ENCODE measurements at places on chromosomes 3 and 15. TPM values are rescaled to one million over a fixed set of nuclear protein-coding genes. Genes with fewer than 3 reads are reported as not detected.

Gene CHRNA3
- not detected for total RNA-seq

Gene NOX5
- 0.18 TPM for total RNA-seq

Gene MEX3B
- 4.8 TPM for total RNA-seq

DNA sequence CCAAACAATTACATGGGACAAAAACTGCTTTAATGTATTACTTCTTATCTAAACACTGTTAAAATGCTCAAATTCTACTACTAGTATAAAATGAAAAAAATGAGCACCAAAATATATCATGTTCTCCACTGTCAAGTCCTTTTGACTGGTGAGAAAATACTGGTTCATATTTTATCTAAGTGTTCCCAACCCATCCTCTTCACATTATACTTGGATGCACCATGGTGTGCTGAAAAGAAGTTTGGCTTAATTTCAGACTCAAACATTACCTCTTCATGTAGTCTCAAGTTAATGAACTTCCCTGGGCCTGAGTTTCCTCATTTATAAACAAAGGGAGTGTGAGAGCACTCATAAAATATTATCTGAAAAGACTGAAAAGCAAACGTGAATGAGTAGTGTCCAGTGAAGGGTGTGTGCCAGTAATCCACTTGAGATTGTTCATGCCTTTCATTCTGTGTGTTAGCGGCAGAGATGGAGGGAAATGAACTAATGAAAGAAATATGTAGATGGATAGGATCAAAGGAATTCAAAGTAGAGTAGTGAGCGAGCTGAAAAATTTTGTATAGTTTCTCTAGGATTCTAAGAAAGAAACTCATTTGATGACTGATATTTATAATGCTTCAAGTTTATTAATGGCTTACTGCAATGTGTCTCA lies 263.2 kb downstream of the NLGN1 start:
- peaks cover 54% of the 10 kb centered on the region for H3K4me1 ChIP-seq
- H3K27ac ChIP-seq = peak overlapping the region; percentile 66
- DNase-seq = peak; percentile 48
- peak overlapping the region; percentile 71 for H3K4me3 ChIP-seq
- no peaks in the 10 kb centered on the region for H3K27me3 ChIP-seq

- DNase-seq = no peak
- no peak overlapping the region for H3K27ac ChIP-seq
- no peaks in the 10 kb centered on the region for H3K36me3 ChIP-seq
- no peaks in the 10 kb centered on the region for H3K4me1 ChIP-seq
- H3K27me3 ChIP-seq = no peaks in the 10 kb centered on the region
- no peak overlapping the region for H3K4me3 ChIP-seq
These were observed 692.7 kb downstream of the MCTP2 start for GRCh38 chr15:94924057-94924456.

DNA sequence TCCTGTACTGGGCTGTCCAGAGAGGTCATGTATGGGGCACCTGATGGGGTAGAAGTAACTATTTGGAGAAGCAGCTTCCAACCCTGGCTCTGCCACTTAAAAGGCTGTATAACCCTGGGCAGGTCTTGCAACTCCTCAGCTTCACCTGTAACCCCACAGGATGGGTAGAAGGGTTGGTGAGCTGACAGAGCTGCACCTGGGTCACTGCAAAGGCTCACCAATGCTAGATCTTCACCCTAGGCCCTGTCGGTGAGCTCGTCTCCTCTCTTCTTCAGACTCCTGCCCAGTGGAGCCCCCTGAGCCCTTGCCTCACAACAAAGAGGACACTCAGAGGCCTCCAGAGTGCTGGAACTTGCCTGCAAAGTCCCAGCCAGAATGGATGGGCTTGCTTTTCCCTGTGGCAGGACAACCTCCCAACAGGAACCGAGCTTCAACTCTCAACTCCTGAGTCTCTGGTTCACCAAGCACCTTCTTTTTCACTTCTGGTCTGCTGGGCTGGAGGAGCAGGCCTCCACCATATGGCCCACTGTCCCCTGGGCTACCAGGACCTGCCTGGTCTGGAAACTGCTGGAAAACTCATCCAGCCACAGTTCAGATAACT lies 45.9 kb downstream of the XXYLT1 start:
- H3K4me3 ChIP-seq = no peak overlapping the region
- peaks cover 30% of the 10 kb centered on the region for H3K4me1 ChIP-seq
- no peak for DNase-seq
- no peaks in the 10 kb centered on the region for H3K27me3 ChIP-seq

DNA sequence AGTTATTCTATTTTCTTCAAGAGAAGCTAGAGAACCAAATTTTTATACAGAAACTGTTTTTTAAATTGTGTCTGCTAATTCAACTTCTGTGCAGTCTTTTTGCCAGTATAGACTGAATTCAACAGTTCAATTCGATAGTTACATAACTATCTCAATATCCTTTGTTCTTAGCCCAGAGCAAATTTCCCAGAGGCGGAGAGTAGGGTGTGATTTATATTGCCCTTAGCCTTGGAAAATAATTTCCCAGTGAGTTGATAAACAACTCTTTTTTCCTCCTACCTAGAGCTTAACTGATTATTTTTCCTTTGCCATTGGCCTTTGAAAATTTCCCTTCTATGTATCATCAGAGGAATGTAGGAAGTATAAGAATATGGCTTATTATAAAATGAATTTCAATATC lies 420.5 kb downstream of the NSUN3 start:
- no peaks in the 10 kb centered on the region for H3K27me3 ChIP-seq
- no peak overlapping the region for H3K27ac ChIP-seq
- no peak for DNase-seq
- H3K4me1 ChIP-seq = no peaks in the 10 kb centered on the region

GRCh38 chr15:64699751-64700388 lies 75.5 kb downstream of the RBPMS2 start:
- no peak for DNase-seq
- peak overlapping the region; percentile 26 for H3K27ac ChIP-seq
- H3K27me3 ChIP-seq = peaks cover 1% of the 10 kb centered on the region
- H3K4me1 ChIP-seq = peaks cover 69% of the 10 kb centered on the region
- H3K4me3 ChIP-seq = peak overlapping the region; percentile 63

DNA sequence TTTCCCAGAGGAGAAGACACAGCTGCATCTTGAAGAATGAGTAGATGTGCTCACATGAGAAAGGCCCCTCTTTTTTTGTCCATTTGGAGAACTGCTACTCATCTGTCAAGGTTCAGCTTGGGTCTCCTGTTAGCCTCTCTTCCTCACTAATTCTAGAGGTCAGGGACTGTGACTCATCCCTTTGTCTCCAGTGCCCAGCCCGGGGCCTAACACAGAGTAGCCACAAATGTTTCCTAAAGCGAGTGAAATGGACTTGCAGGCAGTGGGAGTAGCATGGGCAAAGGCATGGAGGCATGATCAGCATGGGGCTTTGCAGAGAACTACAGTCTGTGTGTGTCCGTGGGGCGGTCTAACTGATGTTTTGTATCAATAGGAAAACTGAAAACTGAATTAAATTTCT lies 33.9 kb upstream of the MRPS22 start:
- peaks cover 35% of the 10 kb centered on the region for H3K36me3 ChIP-seq
- H3K27me3 ChIP-seq = peaks cover 3% of the 10 kb centered on the region
- H3K4me3 ChIP-seq = peak overlapping the region; percentile 51
- DNase-seq = peak; percentile 74
- peak overlapping the region; percentile 92 for H3K27ac ChIP-seq

- no peaks in the 10 kb centered on the region for H3K36me3 ChIP-seq
- peaks cover 2% of the 10 kb centered on the region for H3K27me3 ChIP-seq
These were observed 377.7 kb upstream of the GOLIM4 start for GRCh38 chr3:168473334-168473890.

DNA sequence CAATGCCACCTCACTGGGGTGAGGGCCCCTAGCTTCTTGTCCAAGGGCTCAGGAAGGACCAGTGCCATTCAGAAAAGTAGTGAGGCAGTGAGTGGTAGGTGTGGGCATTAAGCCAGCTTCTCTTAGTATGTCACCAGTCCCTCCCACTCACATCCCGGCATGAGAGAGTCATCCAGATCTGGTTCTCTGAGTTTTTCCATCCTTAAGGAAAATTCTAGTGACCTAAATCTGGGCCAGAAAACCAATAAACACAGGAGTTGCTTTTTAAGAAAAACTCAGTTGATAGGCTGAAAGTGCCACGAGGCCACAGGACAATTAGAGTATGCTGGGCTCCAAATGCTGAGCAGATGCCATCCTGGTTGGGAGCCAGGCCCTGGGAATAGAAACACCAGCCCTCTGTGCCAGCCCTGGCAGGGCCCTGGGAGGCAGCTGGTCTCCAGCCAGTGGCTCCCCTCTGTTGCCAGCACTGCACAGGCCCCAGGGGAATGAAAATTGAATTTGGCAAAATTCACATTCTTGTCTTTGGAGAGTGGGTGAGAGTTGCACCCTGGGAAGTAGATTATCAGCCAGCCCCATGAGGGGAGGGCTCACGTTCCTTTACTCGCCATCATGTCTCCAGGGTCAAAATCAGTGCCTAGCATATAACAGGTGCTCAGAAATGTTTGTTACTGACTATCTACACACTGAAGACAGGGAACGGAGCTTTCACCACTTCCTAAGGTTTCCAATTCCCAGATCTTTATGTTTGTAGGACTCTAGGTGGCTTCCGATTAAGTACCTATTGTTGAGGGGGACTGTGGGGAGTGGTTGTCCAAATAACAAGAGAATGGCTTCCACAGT lies 52.8 kb downstream of the FAM43A start:
- H3K27me3 ChIP-seq = peaks cover 3% of the 10 kb centered on the region
- peaks cover 20% of the 10 kb centered on the region for H3K4me1 ChIP-seq

All from HFFc6 (cell line).